Activated naive CD4-positive, alpha-beta T cell treated with anti-CD3 and anti-CD28 coated beads for 36 hours (primary cell): ENCODE measurements at places on chromosomes 11 and 22.

DNA sequence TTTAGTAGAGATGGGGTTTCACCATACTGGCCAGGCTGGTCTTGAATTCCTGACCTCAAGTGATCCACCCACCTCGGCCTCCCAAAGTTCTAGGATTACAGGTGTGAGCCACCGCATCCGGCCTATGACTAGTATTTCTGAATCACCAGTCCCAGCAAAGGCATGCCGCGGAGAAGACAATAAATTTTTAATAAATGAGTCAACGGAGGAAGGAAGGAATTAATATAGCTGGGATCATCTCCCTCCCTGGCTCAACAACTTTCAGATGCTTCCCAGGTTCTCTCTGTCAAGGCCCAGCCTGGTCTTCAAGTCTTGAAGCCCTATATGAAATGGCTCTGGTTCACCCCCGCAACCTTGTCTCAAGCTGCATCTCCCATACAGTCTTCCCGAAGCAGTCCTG lies 45.7 kb downstream of the CYTH4 start:
- DNase-seq: no peak

- peak; percentile 0 for DNase-seq
These were observed 25.1 kb downstream of the KCNQ1OT1 start for GRCh38 chr11:2674658-2675131.

- no peak for DNase-seq
These were observed 6.7 kb downstream of the GALNT18 start for GRCh38 chr11:11615086-11615485.

DNA sequence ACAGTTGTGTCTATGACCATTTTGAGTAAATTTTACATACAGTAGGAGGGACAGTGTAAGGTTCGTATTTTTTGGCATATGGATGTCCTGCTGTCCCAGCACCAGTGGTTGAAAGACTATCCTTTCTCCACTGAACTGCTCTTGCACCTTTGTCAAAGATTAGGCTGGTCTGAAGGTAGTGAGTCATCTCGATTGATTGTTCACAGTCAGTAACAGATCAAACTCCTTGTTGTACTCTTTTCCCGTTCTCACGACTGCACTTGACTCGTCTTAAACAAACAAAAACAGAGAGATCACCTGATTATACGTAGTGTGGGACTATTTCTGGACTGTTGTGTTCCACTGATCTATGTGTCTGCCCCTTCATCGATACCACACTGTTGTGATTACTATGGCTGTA lies 77.1 kb downstream of the DGCR2 start:
- DNase-seq: no peak

GRCh38 chr11:117084992-117085391 lies 13.2 kb downstream of the SIK3 start:
- no peak for DNase-seq

- DNase-seq: no peak
These were observed 102.1 kb downstream of the RASSF10 start for GRCh38 chr11:13110929-13111812.

DNA sequence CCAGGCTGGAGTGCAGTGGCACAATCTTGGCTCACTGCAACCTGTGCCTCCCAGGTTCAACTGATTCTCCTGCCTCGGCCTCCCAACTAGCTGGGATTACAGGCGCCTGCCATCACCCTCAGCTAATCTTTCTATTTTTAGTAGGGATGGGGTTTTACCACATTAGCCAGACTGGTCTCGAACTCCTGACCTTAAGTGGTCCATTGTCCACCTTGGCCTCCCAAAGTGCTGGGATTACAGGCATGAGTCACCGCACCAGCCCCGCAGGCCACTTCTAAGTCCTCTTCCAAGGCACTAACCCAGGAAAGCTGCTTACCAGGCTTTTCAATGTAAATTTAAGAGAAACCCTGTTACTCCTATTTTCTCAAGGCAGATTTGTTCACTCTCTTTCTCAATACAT lies 50.4 kb downstream of the DENND5A start:
- DNase-seq: no peak

GRCh38 chr11:32884770-32885384 lies 7.7 kb upstream of the QSER1 start:
- no peak for DNase-seq

DNA sequence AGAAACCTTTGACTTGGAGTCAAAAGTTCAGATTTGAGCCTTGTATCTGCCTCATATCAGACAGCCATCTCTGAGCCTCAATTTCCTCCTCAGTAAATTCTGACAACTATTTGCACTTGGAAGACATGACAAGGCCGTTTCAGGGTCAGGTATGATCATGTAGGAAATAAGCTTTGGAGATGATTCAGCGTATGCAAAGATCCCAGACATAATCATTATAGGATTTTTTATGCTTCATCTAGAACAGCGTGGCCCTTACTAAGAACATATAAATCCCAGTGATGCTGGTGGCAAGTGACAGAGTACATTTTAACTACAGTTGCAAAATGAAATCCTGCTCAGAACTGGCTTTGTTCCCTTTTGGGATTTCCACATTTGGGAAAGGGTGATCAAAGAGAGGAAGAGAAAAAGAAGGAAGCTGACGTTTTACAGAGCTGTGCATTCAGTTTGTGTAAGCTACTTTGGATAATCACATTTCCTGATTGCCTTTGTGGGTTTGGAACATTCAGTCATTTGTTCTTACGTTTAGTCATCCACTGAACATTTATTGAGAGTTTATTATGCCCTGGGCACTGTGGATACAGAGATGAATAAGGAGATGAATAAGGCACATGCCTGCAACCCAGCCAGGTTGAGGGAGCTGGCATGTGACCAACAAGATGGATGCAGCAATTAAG lies 81.9 kb upstream of the HEPHL1 start:
- no peak for DNase-seq

GRCh38 chr11:94125407-94126115 lies 3.1 kb upstream of the PANX1 start:
- DNase-seq: no peak

DNA sequence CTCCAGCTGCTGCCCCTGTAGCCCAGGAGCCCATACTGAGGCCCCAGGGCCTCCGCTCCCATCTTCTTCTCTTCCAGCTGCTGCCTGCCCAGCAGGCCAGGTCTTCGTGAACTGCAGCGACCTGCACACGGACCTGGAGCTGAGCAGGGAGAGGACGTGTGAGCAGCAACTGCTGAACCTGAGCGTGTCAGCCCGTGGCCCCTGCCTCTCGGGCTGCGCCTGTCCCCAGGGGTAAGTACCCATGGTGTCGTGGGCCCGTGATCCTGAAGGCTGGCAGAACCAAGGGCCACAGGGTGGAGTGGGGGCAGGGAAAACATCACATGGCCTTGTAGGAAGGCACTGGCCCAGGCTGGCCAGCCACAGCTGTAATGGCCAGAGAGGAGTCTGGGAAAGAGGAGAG lies 31.2 kb downstream of the OTOG start:
- DNase-seq: no peak

GRCh38 chr11:35274909-35275785 lies 136.2 kb downstream of the CD44 start:
- DNase-seq: no peak

DNA sequence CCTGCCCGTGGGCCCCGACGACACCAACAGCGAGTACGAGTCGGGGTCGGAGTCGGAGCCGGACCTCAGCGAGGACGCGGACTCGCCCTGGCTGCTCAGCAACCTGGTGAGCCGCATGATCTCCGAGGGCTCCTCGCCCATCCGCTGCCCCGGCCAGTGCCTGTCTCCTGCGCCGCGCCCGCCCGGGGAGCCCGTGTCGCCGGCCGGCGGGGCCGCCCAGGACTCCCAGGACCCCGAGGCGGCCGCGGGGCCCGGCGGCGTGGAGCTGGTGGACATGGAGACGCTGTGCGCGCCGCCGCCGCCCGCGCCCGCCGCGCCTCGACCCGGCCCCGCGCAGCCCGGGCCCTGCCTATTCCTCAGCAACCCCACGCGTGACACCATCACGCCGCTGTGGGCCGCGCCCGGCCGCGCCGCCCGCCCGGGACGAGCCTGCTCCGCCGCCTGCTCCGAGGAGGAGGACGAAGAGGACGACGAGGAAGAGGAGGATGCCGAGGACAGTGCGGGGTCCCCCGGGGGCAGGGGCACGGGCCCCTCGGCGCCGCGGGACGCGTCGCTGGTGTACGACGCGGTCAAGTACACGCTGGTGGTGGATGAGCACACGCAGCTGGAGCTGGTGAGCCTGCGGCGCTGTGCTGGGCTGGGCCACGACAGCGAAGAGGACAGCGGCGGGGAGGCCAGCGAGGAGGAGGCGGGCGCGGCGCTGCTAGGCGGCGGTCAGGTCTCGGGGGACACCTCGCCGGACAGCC lies 3.8 kb downstream of the MAPK8IP2 start:
- no peak for DNase-seq

DNA sequence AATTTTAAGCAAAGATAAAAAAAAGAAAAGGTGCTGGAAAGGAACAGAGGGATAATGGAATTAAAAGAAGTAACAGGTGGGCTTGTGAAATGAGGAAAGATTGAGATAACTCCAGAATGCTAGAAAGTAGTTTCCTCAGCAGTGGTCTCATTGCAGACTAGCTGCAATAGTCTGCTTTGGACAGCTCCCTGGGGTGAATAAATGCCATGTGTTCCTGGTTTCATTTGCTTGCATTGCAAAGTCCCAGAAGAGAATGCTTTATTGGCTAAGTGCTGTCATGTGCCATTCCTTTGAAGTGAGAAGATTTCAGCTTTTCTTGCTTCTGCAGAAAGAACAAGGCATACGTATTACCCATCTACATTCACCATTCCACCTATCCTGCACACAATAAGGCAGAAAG lies 478.8 kb upstream of the RAG2 start:
- no peak for DNase-seq

GRCh38 chr22:31838917-31839316 lies 85.1 kb downstream of the DEPDC5 start:
- no peak for DNase-seq

DNA sequence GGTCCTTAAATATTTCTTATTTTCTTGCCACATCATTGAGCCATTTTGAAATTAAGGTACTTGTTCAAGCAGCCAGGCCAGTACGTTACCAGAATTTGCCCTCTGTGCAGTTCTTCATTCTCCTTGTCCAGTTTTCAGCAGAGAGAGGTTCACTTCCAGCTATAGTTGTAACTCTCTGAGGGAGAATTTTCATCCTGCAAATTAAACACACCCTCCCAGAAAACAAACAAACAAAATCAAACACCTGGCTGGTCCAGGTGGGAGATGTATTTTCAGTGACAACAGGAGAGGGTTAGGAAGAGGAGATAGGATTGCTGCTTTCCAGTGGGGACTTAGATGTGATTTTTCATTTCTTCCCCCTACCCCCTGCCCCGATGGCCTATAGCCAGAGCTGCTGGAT lies 45.0 kb downstream of the LHFPL7 start:
- DNase-seq: no peak

DNA sequence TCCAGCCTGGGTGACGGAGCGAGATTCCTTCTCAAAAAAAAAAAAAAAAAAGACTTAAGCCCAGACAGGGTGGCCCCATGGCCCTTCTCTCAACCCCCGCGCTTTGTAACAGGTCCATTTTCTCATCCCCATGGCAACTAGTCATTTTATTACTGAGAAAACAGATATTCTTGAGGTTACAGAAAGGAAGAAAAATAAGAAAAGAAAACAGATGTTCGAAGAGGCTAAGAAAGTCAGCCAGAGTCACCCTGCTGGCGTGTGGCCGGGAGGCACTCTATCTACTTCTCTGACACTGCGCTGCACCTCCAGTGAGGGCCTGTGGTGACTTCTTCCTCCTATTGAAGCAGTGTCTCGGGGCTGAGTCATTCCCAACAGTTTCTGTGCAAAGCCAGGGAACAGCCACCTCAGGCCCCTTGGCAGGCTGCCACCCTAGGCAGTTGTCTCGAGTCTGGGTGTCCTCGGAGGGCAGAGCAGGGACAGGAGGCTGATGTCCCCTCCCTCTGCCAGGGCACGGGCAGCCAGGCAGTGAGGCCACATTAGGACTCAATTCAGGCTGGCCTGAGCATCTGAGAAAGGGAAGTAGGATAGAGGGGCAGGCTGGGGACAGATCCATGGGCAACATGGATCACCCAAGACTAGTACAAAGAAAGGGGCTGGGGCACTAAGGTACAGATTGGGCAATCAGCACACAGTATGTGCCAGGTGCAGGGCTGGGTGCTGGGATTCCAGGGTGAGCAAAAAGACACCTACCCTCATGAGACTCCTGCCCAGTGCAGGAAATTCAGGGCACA lies 16.4 kb upstream of the SYVN1 start:
- peak; percentile 45 for DNase-seq

DNA sequence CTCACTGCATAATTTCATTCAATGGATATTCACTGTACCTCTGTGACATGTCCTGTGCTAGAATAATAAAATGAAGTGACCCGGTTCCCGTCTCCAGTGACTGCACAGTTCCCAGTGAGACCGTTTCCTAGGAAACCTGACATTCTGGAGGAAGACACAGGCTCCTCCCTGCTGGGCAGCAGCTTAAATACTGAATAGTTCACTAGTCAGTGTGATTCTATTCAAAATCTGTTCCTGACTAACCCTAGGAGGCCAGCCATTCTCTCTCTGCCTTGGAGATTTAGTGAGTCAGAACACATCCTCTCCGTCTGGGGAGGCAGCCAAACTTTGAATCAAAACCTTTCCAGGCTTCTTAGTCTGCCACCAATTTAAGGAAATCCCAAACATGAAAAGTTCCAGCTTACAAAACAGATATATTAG lies 11.3 kb downstream of the TRIM66 start:
- DNase-seq: no peak

GRCh38 chr22:41998361-41999261 lies at the start of gene WBP2NL:
Gene WBP2NL (plus strand): TSS chr22:41998788. CDS start chr22:41998819, 31 bp downstream.
- peak; percentile 91 for DNase-seq

- DNase-seq: no peak
These were observed 1.3 kb downstream of the SELENOM start for GRCh38 chr22:31106001-31106571.

GRCh38 chr11:122082205-122082604 lies 33.8 kb downstream of the BLID start:
- DNase-seq: no peak

DNA sequence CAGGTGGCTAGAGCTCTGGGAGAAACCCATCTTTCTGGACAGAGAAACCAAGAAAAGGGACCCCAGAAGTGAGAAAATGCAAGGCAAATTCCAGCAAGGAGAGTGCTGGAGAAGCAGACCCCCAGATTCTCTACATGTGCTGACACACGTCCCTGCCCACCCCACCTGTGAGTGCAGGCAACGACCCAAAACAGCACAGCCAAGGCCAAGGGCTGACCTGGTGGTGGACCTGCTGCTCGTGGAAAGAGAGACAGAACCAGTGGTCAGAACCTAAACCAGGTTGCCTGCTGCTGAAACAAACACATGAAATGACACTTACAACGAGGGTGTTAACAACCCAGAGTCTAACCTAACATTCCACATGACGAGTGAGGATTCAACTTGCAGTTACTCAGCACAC lies 24.6 kb downstream of the TRMU start:
- DNase-seq: no peak

DNA sequence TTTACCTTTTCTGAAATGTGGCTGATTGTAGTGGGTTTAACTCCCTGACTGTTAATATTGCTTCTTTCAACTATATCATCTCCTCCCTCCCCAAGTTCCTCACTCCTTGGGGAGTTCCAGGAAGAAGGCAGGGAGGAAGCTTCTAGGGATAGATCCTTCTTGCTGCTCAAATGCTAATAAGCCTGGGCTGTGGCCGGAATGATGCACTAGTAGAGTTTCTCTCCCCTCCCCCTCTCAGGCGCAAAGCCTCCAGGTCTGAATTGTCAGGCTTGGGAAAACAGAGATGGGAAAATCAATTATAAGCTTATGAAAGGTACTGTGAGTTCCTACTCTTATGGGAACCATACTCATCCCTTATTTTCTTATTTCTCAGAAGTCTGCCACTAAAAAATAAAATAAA lies 30.8 kb downstream of the FEZ1 start:
- no peak for DNase-seq

- DNase-seq: peak; percentile 40
These were observed 28.9 kb downstream of the THOC5 start for GRCh38 chr22:29524442-29525191.
